ENCODE measurements at places on chromosomes 11 and 22.

GRCh38 chr22:24424001-24424900 lies 3.1 kb upstream of the ADORA2A start:
- DNase-seq, result no peak

- DNase-seq, result no peak
Measured at GRCh38 chr11:125449565-125449964, 46.5 kb downstream of the FEZ1 start.

DNA sequence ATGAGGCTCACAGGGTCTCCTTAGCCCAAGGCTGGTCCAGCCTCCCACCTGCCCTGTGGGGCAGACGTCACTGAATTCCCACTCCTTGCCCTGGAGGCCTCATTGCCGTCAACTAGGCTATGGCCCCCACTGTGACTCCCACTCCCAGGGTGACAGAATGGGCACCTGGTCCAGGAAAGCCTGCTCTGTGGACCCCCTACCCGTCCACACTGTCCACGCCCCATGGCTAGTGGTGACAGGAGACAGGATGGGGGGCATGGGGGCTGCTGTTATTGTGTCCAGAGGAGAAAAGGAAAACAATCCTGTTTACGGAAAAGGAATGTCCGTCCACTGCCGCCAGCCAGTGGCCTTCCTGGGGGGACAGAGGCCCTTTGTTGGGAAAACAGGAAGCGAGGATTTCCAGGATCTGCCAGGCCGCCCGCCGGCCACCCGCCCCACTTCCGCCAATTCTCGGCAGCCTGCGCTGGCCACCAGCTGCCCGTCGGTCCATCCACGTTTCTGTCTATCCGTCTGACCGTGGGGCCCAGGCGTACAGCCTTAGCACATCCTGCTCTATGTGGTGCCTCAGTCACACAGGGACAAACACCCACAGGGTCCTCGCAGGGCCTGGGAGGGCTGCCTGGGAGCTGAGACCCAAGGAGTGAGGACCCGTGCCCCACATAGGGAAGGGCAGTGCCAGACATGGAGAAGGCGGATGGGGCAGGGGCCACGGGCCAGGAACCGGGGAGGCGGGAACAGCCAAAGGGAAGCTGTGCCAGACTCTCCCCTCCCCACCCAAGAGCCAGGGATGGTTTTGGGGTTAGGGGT lies 19.5 kb downstream of the CRELD2 start:
- DNase-seq, result no peak

DNA sequence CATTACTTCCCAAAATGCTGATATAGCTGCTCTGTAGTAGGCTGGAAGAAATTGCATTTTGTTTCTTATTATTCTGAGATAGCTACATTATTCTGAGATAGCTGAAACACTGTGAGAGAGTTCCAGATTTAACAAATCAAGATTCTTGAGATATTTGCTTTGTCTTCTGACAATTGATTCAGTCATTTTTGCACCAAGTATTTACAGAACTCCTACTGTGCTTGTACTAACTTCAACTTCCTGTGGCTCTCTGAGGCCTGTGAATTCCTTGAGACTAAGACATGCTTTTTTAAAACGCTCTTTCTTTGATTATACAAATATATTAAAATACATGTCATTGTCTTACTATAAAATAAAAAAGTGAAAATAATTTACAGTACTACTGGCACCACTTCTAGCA lies 52.7 kb downstream of the USP47 start:
- no peak for DNase-seq

DNA sequence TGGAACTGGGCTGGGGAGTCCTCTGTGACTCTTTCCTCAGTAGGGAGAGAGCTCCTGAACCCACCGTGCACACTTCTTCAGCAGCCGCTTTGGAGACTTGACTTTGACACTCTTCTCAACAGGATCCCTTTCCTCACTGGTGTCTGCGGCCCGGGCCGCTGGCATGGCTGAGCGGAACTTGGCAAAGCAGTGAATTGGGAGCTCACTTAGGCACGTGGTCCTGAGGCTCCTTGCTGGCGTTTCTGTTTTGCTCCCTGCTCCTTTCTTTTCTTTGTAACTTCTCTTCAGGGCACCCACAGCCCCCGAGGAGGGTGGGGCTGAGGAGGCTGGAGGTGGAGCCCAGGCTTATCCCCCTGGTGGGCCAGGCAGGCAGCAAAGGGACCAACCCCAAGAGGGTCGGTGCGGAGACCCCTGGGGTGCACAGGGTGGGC lies 8.4 kb upstream of the KCNQ1OT1 start:
- no peak for DNase-seq
